ENCODE measurements at places on chromosomes 4 and X. TPM values are rescaled to one million over a fixed set of nuclear protein-coding genes. Genes with fewer than 3 reads are reported as not detected.

Gene TEX11
- total RNA-seq, result not detected

Gene BCORL1
- total RNA-seq, result 9.2 TPM

Gene HHIP
- total RNA-seq, result not detected

Gene STATH
- total RNA-seq, result not detected

Gene WAS
- total RNA-seq, result 99.6 TPM

Gene ING2
- 15.3 TPM for total RNA-seq

Gene TNIP2
- total RNA-seq, result 77.5 TPM

Gene RGN
- total RNA-seq, result not detected

Gene RTL3
- total RNA-seq, result not detected

Gene ASB9
- 0.43 TPM for total RNA-seq

Gene FRMD7
- total RNA-seq, result not detected

Gene MRPL1
- 46.2 TPM for total RNA-seq

Gene FHDC1
- 0.07 TPM for total RNA-seq

Gene ZCCHC18
- 0.77 TPM for total RNA-seq

Gene HPGDS
- 0.34 TPM for total RNA-seq

Gene JADE3
- 1.4 TPM for total RNA-seq

Gene RIPPLY1
- not detected for total RNA-seq

Gene SMARCA1
- total RNA-seq, result 0.21 TPM

Gene RHOXF2
- total RNA-seq, result not detected

Gene SHROOM3
- not detected for total RNA-seq

Gene RHOXF1
- total RNA-seq, result not detected

Gene PPBP
- total RNA-seq, result not detected

Gene YY2
- total RNA-seq, result 0.78 TPM

Gene MAGEA9B
- total RNA-seq, result not detected

Gene KIT
- total RNA-seq, result not detected

Gene PPP1R2C
- not detected for total RNA-seq

Gene KANTR
- 6.4 TPM for total RNA-seq

Gene SPACA5
- total RNA-seq, result not detected

Gene RASGEF1B
- 4.6 TPM for total RNA-seq

Gene LRIT3
- 0.10 TPM for total RNA-seq

Gene RBM46
- not detected for total RNA-seq

Gene FAM156B
- total RNA-seq, result 14.2 TPM

Gene HMX1
- total RNA-seq, result not detected

Gene MGAT4D
- total RNA-seq, result not detected

Gene CCDC110
- total RNA-seq, result 0.26 TPM

Gene CFI
- total RNA-seq, result 0.46 TPM

Measured in activated CD4-positive, alpha-beta memory T cell treated with anti-CD3 and anti-CD28 coated beads for 36 hours (primary cell).